ENCODE measurements at places on chromosomes 1 and 21. TPM values are rescaled to one million over a fixed set of nuclear protein-coding genes. Genes with fewer than 3 reads are reported as not detected.

NTRK1 gene
- polyA plus RNA-seq, result 1.1 TPM

AMPD1 gene
- polyA plus RNA-seq, result 142 TPM

SPATA21 gene
- 0.30 TPM for polyA plus RNA-seq

GPR161 gene
- 12.5 TPM for polyA plus RNA-seq

PRCC gene
- 64.9 TPM for polyA plus RNA-seq

NUDT4B gene
- polyA plus RNA-seq, result not detected

ANXA9 gene
- polyA plus RNA-seq, result 3.8 TPM

CELSR2 gene
- 4.1 TPM for polyA plus RNA-seq

MMP23B gene
- 38.1 TPM for polyA plus RNA-seq

DNA sequence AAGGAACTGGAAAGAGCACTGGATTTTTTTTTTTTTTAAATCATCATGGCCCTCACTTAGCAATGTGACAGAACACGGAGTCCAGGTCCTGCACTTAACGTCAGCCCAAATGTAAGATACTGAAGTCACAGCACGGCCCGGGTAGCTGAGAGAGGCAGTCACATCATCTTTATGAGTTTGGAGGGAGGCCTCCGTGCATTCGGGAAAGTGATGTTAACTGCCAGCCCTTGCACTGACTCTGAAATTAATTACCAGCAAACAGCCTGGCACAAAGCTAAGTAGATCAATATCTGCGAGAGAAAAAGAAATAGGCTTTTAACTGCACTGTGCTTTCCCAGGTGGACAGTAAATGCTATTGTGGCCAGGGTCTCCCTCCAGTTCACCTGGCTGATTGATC lies 109.5 kb upstream of the ADAR start:
- DNase-seq, result no peak

DNA sequence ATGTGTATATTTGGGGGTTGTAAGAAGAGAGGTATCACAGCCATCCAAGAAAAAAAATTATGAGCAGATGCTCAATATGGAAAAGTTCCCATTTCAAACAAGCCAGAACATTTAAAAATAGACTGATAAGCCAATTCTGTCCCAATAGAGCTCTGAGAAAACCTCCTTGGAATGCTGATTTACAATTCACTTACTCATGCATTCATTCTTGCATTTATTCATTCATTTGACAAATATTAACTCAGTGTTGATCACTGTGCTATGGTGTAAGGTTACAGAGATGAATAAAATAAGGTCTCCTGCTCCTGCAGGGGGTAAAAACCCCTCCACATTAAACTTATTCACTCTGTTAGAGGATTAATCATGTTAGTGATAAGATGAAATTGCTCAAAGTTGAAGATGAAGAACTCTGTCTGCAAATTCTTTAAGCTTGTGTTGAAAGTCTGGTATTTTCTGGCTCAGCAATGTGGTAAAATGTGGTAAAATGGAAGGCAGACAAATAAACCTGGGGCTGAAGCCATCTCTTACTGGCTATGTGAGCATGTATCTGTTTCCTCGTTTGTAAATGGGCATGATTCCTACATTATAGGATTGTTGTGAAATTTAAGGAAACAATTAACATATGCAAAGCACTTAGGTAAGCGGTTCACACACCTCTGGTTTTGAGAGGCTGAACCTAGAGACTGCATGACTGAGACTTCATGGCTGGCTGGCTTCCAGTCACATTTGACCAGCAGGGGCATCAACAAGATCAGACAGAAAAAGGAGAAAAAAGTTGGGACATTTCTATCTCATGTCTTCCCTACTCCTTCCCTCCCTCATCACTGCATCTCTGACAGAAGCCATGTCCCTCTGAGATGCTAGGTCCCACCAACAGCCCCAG lies 45.0 kb upstream of the DAB1 start:
- DNase-seq, result no peak

- no peak for DNase-seq
Measured at GRCh38 chr1:222552882-222553281, 5.0 kb upstream of the HHIPL2 start.

GRCh38 chr1:114574365-114574764 lies 7.0 kb downstream of the BCAS2 start:
- no peak for DNase-seq

DNA sequence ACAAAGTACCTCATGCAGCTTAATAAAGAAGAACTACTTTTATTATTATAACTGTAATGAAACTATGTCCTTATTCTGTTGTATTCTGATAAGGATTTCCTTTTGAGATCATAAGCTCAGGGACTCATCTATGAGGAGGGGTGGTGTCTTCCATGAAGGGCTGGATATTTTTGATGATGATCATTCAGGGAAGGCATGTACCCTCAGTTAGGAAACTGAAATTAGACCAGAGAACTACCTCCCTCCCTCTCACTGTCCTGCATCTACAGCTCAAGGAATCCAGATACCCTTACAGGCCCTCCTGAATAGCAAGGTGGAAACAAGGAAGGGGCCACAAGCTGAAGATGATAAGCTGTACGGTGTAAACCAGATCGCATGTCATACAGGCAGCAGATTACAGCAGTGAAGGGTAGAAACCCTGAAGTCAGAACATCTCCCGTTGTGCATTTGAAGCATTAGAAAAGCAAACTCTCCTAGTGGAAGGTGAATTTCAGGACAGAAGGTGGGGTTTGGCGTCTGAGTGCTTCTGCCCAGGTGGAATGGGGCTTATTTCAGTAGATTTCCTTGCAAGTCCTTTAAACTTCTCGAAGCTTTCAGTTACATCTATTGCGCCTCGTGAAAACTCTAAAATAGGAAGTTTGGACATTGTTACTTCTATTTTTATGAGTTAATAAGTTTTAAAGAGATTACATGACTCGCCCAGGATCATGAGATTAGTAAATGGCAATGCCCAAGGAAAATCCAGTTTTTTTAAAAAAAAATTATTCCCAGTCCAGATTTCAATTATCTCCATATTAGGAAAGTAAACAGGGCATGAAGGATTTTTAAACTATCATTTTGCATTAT lies 101.1 kb upstream of the HNRNPU start:
- no peak for DNase-seq

GRCh38 chr1:16367968-16368890 lies 1.2 kb downstream of the SZRD1 start:
- DNase-seq, result peak; percentile 46

DNA sequence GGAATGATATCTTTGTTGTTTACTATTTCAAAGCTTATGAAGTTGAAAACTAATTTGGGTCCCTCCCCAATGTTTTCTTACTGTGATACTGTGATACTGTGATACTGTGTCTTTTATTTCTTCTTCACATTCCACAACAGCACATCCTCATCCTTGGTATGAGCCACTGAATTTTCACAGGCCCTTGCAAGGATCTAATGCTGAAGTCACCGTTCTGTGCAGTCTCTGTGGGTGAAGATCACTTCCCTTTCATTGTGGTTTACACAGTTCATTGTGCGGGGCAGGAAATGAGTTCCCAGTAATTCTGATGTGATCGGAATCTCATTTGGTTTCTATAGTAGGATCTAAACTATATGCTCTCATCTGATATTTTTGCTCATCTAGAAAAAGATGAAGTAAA lies 32.1 kb upstream of the PAXBP1 start:
- no peak for DNase-seq

GRCh38 chr1:159892944-159893343 lies 7.0 kb downstream of the CFAP45 start:
- DNase-seq, result no peak

GRCh38 chr1:202018468-202019234 lies 8.3 kb downstream of the ELF3 start:
- no peak for DNase-seq

DNA sequence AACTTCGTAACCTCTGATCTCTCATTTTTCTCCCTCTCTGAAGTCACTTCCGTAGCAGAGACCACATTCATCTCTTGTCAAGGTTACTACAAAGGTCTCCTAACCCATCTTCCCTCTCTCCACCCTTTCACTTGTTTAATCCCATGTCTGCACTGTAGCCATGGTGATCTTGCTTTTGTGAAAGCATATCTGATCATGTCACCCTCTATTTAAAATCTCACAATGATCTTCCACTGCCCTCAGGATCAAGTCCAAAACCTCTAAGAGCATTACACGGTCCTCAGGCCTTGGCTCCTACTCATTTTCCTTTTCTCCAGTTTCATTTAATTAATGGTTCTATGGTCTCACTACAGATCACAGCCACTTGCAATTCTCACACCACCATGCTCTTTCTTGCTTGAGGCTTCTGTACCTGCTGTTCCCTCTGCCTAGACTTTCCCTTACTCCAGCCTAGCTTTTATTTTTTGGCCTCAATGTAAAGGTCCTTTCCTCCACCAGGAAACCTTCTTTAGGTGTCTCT lies 12.1 kb downstream of the ARHGEF11 start:
- no peak for DNase-seq

DNA sequence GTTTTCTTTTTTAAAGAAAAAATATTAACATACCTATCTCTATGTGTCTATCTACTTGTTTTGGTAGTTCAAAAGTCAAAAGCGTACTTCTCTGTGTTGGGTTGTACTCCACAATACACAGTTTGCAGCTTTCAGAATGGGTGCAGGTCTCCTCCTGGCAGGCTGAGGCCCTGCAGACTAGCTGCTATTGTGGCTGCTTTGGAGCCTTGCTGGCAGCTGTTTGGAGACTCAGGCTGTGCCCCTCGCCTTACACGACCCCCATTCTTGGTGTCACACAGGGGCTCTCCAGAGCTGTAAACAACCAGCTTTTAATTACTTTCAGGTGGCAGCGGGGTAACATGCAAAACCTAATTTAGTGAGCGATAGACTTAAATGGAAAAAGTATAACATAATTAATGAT lies 160.4 kb downstream of the DSCAM start:
- DNase-seq, result no peak

GRCh38 chr1:244350027-244350426 lies 101.7 kb downstream of the ADSS2 start:
- DNase-seq, result no peak

DNA sequence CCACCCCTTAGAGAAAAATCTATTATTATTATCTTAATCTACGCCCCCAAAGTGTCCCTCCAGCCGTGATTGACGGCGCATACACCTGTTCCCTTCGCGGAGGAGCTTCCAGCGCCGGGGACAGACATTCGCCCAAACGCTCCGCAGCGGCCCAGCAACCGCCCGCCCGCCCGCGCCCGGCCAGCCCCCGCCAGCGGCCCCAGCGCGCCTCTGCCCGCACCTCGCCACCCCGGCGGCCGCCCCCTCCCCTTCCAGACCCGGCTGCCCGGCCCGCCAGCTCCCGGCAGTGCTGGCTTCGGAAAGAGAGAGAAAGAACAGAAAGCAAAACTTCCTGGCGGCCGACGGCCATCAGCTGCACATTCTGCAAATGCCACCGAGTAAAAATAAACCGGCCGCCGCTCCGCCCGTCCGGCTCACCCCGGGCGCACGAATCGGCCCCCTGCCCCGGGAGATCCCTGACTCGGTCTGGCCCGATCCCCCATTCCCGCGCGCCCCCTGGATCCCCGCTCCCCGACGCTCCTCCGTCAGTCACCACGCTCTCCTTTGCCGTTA lies 1.6 kb downstream of the CASZ1 start:
- DNase-seq, result no peak

DNA sequence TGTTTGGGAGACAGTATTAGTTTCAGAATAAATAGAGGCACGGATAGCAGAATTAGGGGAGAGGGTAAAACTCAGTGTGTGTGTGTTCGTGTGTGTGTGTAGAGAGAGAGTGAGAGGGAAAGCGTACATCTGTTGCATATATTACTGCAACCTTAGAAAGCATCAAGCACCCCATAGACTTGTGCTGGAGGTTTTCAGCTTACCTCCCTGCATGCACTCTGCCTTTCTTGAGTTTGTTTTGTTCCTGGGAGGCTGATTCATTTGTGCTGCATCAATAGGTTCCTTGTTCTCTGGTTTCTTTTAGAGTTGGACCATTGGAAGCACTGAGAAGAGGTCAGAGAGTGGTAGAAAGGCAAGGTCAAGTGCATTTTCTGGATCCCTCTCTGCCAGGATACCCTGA lies 104.4 kb upstream of the KCNK1 start:
- no peak for DNase-seq

All from hindlimb muscle (tissue), 1 donor.